ENCODE measurements at places on chromosomes 4 and X.

DNA sequence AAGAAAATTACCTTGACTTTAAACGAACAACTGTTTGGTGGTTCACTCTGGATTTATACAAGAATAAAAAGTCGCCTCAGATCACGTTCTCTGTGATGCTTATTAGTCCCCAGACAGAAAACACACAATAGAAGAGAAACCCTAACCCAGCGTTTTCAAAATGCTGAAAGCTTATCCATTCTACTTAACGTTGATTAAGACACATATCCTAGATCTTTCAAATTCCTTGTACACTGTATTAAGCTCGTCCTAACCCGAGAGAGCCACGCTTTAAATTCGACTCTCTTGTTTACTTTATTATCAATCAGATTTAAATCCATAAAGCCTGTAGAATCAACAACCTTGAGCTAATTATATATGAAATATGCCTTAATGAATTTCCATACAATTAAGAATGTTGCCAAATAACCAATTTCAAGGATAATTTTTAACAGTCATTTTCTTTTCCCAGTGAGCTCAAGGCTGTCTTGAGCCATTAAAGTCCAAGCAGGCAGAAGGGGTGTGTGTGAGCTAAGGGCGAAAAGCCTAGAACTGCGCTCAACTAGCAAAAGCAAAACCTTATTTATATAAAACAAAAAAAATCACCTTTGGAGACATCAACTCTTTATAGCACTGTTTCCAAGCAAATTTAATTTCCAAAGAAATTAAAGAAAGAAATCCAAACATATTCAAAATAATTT is 981 bp upstream of the PITX2 start:
- DNase-seq: no peak

DNA sequence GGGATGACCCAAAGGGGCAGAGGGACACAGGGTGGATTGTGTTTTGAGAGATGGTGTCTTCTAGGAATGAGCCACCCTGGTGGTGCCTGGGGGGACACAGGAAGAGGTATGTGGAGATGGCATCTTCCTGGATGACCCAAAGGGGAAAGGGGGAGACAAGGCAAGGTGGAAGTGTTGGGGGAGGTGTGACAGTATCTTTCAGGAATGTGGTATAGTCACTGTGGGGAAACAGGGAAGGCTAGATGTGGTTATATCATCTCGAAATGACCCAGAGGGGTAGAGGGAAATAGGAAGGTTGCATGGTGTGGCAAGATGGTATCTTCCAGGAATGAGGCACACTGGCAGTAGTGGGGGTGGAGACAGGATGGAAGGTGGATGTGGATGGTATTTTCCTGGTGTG is 62.9 kb downstream of the MAOA start:
- no peak for DNase-seq

DNA sequence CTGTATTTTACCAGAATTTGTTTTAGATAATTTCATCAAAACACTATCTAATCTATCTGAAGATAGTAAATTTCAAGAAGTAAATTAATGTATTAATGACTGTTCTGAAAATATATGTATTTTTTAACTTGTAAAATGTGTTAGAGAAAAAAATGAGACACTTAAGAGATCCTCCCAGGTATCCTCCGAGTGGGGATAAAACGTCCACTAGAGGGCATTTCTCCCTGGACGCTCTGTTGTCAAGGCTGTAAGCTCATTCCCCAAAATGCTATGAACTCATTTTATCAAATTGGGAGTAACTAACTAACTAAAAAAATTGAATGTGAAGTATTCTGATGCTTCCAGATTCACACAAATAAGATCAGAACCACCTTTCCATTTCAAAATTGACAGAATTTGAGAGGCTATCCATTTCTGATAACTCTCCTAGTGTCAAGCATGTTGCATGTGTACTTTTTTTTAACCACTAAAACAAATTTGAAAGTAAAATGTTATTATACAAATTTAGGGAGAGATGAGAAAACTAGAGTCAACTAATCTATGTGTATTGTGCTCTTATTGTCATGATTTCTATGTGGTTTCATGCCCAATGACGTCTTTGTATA is 337.3 kb upstream of the HS3ST1 start:
- DNase-seq: peak; percentile 32

GRCh38 chr4:53476232-53477037 is 99.0 kb downstream of the FIP1L1 start:
- no peak for DNase-seq

GRCh38 chrX:134171661-134172587 is 65.1 kb upstream of the CCDC160 start:
- peak; percentile 11 for DNase-seq

GRCh38 chr4:14028862-14029261 is 401.3 kb upstream of the BOD1L1 start:
- DNase-seq: no peak

- no peak for DNase-seq
Measured at GRCh38 chrX:76931518-76931917, 504.0 kb downstream of the MAGEE1 start.

DNA sequence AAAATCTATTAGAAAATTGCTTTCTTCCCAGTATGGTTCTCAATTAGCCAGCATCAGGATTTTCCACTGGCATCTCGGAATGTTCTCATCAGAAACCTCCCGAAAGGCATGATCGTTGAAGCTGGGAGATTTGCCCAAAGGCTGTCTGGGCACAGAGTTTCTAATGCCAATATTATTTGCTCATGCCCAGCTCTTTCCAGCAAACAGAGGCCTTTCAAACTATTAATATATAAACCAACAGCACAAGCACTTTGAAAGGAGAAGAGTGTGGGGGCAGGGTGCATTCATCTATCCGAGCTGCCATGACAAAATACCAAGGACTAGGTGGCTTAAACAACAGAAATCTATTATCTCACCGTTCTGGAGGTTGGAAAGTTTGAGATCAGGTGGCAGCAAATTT is 88.3 kb upstream of the MSX1 start:
- DNase-seq: no peak

DNA sequence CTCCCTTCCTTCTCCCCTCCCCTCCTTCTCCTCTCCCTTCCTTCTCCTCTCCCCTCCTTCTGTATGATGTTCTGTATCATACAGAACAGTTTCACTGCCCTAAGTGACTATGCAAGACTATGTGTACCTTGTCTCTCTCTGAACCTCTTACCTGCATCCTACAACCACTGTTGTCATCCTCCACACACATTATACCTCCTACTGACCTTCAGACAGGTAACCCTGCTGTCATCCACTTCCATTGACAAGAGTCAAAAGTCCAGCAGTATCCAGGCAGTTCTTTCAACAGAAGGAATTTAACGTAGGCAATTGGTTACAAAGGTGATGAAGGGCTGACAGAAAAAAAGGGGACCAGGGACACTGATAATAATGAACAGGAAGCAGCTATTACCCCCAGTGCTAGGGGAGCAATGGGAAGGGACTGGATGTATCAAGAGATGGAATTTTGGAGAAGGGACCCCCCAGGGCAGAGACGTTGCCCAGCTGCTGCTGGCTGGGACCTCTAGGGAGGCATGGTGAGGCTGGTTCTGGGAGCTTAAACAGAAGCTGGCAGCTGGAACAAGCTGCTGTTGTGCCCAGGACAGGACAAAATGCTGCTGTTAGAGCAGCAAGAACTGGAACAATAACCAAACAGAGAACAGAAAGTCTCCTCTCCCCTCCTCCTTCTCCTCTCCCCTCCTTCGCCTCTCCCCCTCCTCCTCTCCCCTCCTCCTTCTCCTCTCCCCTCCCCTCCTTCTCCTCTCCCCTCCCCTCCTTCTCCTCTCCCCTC is 84.7 kb downstream of the DCTD start:
- DNase-seq: no peak

- DNase-seq: peak; percentile 45
Measured at GRCh38 chr4:13656569-13657405, 29.3 kb upstream of the BOD1L1 start.

GRCh38 chrX:15165832-15166231 is 104.1 kb downstream of the ASB9 start:
- no peak for DNase-seq

- no peak for DNase-seq
Measured at GRCh38 chr4:25905371-25905770, 8.6 kb upstream of the SMIM20 start.

DNA sequence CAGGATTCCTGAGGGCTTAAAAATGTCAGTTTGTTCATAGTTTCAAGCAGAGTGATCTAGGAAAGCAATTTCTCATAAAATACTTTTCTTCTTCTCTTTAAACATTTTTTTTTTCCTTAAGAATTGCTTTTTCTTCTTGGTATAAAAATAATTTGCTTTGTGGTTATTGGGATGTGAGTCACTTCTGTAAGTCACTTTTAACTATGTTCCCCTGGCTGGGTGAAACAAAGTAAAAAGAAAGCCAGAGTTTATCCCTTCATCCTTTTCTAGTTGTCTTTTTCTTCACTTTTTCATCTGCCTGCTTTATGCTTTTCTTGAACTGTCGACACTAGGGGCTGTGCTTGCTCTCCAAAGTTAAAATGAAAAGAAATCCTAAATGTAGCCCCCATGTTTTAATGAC is 33.5 kb downstream of the ARSJ start:
- no peak for DNase-seq

- DNase-seq: no peak
Measured at GRCh38 chr4:90542216-90542615, 415.0 kb downstream of the CCSER1 start.

DNA sequence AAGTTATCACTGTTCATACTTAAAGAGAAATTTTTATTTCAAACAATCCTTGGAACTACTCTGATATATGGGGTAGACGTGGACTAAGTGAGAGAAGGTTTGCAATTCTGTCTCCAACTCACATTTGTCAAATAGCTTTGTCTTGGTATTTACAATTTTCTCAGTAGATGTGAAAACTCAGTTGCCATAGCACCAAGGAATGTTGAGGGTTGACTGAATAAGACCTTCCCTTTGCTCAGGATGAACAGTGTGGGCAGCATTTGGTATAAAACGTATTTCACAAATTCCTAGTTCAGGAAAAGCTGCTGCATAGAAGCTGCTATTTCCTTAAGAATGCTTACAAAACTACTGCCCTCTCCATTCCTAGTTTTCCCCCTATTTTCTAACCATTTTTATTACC is 399.5 kb downstream of the NKX6-1 start:
- DNase-seq: no peak

- no peak for DNase-seq
Measured at GRCh38 chr4:86619656-86620055, 25.5 kb downstream of the PTPN13 start.

GRCh38 chr4:168797738-168798375 is 212.2 kb downstream of the CBR4 start:
- DNase-seq: no peak

GRCh38 chr4:186144946-186145569 is 40.6 kb downstream of the FAM149A start:
- DNase-seq: peak; percentile 49

DNA sequence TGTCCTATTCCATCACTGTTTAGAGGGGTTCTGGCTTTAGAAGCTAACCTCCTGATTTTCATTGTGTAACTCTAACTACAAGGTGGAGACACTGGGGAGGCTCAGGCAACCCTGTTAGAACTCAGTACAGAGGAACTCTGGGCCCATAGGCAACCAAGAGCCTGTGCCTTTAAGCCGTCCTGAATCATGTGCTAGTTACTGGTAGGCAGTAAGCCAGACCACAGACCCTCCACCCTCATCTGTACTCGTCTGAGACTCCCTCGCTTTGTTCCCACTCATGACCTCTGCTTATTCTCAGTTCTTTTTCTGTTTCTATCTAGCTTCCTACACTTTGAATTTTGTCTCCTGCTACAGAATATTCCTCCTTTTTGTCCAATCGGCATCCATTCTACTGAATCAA is 31.4 kb downstream of the TBC1D1 start:
- no peak for DNase-seq

DNA sequence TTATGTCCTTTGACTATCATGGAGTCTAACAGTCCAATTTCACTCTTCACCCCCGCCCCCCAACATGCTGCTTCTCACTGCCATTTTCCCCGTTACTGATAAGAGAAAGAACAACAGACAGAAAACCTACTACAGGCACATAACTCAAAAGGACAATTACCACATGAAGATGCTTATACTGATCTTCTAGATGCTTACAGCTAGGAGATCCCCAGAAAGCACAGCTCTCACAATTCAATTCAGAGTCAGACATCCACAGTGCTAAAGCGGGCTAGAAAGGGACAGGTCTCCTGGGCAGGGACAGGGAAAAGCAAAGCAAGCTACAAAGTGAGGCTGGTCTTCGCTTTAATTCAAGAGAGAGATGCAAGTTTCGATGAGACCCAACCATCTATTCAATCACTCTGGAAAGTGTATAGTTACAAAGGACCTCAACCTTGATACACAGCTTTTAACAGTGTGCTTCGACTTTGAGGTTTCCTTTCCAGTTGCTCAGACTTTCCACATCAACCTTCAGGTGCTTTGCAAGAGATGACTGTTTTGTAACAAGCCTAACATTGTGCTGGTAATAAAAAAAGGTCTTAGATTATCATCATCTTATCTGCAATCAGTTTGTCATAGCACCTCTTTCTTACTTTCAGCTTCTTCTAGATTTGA is 60.9 kb downstream of the LEF1 start:
- no peak for DNase-seq

DNA sequence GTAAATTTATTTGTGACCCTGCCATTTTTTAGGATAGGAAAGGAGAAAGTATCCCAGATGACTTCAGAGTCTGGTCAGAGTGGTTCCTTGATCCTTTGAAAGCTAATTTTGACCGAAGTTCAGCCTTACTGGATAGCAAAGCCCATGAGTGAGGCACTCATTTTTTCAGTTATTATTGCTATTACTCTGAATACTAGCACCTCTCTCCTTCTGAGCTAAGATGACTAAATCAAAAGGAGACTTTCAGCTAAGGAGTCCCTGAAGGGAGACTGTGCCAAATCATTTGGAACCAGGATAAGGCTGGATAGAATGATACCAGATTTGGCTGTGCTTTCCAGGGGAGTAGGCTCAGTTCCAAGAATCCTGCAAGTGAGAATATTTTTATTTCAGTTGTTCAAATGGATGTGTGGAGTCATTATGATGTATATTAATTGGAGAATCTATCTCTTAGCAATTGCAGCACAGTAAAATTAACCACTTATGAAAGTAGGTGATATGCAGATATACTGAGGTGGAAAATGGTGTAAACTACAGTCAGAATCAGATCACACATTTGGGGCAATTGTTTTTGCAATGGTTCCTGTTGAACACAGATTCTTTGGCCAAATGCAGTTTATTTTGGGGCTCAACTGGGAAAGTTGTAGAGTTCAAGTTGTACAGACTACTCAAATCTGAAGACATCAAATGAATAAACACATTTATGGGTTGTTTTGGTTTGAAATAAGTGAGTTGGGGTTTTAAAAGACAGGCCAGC is 1.2 kb downstream of the P2RY10 start:
- DNase-seq: no peak

DNA sequence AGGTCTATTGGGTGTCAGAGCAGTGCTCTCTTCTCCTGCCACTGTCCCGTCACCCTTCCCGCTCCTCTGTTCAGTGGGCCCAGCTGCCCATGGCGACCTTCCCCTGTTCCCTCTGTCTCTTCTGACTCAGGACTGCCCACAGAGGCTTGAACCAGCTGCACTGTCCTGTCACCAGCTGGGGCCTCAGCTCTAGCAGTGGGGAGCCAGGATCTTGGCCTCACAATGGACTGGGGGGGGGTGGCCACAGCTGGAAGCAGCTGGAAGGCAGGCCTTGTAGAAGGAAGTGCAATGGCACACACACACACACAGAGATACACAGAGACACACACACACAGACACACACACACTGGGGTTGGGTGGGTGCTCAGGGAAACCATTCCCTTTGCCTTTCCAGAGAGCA is 114.0 kb upstream of the PJA1 start:
- DNase-seq: no peak

GRCh38 chrX:7586126-7586525 is 256.8 kb upstream of the VCX start:
- DNase-seq: peak; percentile 0

GRCh38 chr4:169657470-169658107 is 37.2 kb downstream of the CLCN3 start:
- no peak for DNase-seq

GRCh38 chrX:97199501-97199900 is 315.8 kb downstream of the RPA4 start:
- DNase-seq: no peak
